ENCODE measurements at places on chromosomes 5 and 9.

GRCh38 chr9:97855486-97855875 is 2.5 kb downstream of the FOXE1 start:
- DNase-seq: no peak

DNA sequence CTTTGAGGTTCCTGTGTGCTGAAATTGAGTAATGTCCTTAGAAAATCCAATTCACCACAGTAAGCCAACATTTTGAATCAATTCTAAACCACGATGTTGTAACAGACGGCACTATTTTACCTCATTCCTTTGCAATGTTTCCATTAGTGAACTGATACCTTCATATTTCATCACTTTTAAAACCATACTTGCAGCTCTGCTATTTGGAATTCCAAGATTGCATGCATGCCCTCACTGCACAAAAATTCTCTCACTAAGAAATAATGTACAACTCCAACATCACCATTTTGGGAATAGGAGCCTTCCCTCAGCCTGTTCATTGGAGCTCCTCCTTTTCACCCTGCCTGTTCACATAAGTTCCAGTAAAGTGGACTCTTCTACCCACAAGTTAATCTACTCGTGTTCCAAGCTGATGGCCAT is 74.8 kb upstream of the TGFBR1 start:
- no peak for DNase-seq

DNA sequence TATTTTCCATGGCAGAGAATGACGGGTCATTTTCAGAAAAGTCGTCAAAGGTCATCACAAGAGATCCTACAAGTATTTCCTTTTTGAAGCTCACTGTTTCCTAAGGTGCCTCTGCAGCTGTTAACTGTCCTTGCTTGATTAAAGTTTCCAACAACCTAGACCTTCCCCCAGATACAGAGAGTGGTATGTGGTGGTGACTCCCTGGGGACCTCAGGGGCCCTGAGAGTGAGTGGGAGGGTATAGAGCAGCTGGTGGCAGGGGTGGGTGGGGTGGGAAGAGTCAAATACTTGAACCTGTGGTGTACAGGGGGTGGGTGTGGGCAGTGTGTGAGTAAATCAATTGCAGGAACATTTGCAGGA is 1.6 kb upstream of the CD72 start:
- no peak for DNase-seq

- no peak for DNase-seq
These were observed 167.9 kb upstream of the GLRA1 start for GRCh38 chr5:152092580-152092979.

- no peak for DNase-seq
These were observed 117.4 kb downstream of the PRKACG start for GRCh38 chr9:68896486-68896885.

DNA sequence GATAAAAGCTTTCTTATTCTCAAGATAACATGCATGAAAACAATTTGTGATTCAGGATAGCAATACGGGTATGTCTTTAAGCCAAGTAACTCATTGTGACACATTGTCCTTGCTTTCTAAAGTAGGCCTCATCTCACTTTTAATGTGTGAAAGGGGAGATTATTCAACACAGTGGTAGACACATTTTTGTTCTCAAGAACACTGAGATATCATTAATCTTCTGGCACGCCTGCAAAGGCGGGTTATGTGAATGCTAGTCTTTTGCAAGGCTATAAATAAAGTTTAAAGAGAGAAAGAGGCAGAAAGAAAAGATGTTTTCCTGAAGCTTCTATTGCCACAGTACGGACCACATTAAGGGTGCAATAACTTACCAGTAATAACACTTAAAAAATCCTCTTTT is 181.8 kb upstream of the MEF2C start:
- no peak for DNase-seq

- DNase-seq: no peak
These were observed 639.4 kb downstream of the SEMA5A start for GRCh38 chr5:8906303-8906967.

- DNase-seq: no peak
These were observed 7.6 kb downstream of the HDHD3 start for GRCh38 chr9:113368982-113369854.

DNA sequence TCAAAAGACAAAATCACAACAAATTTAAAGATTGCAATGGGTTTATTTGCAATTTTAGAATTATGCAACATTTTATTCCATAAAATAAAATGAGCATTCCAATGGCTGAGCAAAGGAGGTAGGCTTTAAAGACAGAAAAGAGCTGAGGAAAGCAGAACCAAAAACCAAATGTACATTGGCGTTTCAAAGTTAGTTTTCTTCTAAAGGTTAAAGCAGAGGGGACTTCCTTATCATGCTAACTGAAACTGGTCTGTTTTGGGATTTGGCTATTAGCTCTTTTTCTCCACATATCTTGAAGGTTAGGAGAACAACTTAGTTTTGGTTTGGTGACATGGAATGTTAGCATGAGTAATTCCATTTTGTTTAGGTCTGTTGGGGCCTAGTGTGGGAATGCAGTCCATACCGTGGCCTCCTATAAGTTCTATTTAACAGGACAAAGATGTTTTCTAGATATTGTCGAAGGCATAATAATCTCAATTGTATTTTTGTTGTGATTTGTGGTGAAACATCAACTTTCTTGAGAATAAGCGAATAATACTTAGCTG is 20.3 kb downstream of the DCP2 start:
- DNase-seq: no peak

DNA sequence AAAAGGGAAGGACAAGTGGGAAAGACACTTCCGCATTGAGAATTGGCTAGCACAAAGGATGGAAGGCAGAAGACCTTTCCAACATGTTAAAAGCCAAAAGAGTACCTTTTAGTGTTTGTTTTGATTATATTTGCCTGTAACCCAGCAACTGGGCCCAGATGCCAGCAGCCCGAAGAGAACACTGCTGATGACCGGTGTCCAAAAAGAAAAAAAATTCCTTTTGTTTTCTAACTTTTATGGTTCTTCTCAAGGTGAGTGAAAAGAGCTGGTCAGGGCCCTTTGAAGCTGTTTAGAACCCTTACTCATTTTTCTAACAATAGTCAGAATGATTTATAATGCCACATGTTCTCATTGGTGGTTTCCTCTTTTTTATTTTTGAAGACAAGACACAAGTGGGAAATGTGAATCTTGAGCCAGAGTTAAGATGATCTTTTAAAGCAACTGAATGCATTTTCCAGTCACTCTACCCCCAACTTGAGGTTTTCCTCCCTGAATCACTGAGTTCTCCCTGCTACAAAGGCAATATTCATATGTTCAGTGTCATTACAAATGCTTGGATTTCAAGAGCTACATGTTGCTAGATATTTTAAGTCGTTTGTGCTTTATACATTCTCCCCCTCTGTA is 32.3 kb upstream of the ZNF462 start:
- DNase-seq: no peak

- DNase-seq: no peak
These were observed 5.1 kb downstream of the CAMK4 start for GRCh38 chr5:111229221-111229835.

GRCh38 chr9:111658943-111659342 is 2.5 kb upstream of the GNG10 start:
- no peak for DNase-seq

DNA sequence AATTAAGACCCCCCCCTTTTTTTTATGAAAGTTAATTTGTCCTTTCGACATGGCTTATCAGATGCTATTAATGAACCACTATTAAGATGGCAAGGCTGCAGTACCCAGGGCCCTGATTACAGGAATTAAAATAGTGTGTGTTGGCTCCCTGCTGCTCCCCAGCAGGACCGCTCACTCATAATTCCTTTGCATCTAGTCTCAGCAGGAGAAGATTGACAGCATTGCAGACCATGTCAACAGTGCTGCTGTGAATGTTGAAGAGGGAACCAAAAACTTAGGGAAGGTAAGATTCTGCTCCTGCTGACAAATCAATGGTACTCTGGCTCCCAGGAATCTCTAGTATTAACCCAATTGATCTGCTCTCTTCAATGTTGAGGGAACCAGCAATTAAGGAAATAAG is 61.0 kb downstream of the STX17 start:
- no peak for DNase-seq

GRCh38 chr5:112419986-112420864 is 1.1 kb upstream of the EPB41L4A start:
- no peak for DNase-seq

DNA sequence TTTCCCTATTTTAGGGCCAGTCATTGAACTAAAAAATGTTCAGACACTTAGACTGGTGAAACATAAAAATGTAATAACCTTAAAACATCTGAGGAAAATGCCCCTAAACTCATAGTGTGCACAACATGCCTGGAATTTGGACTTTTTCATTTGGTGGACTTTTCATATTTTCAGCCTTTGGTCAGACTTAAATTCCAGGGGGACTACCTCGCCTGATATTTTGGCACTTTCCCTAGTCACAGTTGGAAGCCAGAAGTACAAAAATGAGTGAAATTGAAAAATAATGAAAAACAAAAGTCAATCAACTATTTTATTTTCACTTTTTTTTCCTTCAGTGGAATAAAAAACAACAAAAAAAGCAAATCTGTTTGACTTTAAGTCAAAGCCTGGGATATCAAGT is 256.2 kb downstream of the ACTL7B start:
- DNase-seq: no peak

GRCh38 chr9:86022687-86023266 is 76.6 kb downstream of the GOLM1 start:
- DNase-seq: no peak

DNA sequence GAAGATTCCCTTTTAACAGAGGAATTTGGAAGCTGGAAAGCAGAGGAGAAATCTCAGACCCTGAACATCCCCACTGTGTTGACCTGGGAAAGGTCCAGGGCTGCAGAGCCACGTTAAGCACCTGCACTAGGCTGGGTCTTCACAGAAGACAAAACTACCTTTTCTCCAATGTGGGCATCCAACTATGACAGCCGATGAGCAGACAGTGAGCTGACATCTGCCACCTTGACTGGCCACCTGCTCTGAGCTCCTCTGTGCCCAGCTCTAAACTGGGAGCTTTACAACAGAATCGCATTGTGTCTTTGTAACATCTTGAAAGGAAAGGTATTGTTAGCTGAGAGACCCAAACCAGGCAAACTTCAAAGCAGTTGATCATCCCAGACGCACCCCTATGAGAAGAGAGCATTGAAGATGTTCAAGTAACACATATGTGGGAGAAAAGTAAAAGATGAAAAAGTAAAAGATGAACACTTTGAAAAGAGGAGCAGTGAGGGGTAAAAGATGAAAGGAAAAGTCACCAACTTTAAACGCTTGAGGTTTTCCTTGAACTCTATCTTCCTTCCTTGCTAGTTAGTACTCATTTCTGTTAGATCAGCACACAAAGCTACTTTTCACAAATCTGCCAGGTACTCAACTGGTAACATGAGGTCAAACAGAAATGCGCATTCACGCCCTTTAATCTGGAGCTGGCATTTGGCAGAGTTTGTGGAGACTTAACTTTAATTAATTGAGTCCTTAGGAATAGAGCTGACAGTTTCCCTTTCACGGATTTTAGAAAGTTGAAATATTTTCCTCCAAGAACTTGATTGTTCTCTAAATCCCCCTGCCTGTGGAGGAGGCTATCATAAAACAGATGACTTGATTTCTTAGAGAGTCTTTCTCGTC is 53.2 kb upstream of the CTXN3 start:
- no peak for DNase-seq

- no peak for DNase-seq
These were observed 192.5 kb downstream of the CDK5RAP2 start for GRCh38 chr9:120387257-120388002.

DNA sequence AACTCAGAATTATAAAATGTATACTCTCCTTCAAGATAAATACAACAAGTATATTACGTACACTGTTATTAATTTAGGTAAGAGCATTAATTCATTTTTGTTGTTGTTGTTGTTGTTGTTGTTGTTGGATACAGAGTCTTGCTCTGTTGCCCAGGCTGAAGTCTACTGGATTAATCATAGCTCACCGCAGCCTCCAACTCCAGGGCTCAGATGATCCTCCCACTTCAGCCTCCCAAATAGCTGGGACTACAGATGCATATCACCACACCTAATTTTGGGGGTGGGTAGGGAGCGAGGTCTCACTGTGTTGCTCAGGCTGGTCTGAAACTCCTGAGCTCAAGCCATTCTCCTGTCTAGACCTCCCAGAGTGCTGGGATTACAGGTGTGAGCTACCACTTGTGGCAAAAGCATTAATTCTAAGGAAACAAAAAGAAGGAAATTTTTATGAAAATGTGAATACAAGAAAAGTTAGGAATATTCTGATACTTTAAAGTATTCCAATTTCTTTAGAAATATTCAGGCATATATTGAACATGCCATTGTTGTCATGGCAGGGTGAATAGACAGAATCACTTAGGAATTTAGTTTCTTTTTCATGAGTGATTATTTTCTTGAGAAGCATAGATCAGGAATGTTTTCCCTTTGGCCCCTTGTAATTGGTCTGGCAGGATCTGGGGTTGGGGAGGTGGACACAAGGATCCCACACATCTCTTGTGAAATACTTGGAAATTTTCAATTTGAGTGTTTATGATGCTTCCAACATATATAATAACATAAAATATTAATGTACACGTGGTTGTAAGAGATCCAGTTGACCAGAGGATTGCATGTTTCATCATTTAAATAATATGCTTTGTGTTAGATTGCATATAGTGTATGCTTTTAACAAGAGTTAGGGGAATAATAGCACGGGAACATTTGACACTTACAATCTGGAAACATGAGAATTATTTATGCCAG is 263.6 kb downstream of the FANCC start:
- no peak for DNase-seq

DNA sequence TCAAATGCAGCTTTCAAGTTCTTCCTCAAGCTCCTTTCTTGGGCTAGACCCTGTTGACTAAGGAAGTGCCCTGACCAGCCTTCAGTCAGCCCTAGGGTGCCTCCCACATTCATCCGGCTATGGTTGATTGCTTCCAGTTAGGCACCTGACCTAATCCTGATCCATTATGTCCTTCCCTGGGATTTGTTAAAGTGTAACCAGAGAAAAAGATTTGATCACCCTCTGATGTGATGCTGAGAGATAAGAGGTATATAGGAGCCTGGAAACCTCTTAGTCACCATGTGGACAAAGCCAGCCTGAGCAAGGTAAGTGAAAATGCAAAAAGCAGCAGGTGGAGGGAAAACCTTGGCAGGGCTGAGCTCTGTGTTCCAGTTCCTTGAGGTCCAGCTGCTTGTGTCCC is 178.8 kb upstream of the ERCC6L2 start:
- DNase-seq: no peak

- DNase-seq: no peak
These were observed 275.9 kb upstream of the WWC1 start for GRCh38 chr5:168015506-168015905.

GRCh38 chr5:67257500-67257899 is 60.9 kb upstream of the CD180 start:
- DNase-seq: no peak

- DNase-seq: no peak
These were observed 215.1 kb upstream of the ARRDC3 start for GRCh38 chr5:91598216-91598615.

Measured in stimulated activated CD4-positive, alpha-beta T cell treated with anti-CD3 and anti-CD28 coated beads, Interleukin-1b, Interleukin-23, amount 100 ng/mL, for 1 hour (primary cell).